HS-27A (cell line): ENCODE measurements at places on chromosomes 13 and 19.

GRCh38 chr13:90783273-90783672 lies 564.2 kb upstream of the MIR17HG start:
- DNase-seq, result no peak

- no peak for DNase-seq
Observed at GRCh38 chr13:43074824-43075510, 51.6 kb downstream of the DNAJC15 start.

DNA sequence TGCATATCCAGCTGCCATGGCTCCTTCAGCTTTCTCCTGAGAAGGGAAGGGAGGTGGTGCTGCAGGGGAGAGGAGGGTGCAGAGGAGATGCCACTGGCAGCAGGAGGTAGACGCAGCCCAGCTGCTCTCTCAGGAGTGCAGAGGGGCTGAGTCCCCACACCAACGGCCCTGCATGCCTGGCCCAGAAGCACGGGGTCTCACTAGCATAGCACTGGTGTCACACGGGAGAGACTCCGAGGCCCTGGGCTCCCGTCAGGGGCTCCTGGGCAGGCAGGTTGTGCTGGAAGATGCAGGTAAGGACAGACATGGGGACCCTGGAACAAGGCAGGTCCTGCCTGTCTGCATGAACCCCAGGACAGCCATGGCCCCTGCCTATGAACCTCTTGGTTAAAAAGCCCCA lies 80.1 kb downstream of the C1QTNF9 start:
- no peak for DNase-seq

DNA sequence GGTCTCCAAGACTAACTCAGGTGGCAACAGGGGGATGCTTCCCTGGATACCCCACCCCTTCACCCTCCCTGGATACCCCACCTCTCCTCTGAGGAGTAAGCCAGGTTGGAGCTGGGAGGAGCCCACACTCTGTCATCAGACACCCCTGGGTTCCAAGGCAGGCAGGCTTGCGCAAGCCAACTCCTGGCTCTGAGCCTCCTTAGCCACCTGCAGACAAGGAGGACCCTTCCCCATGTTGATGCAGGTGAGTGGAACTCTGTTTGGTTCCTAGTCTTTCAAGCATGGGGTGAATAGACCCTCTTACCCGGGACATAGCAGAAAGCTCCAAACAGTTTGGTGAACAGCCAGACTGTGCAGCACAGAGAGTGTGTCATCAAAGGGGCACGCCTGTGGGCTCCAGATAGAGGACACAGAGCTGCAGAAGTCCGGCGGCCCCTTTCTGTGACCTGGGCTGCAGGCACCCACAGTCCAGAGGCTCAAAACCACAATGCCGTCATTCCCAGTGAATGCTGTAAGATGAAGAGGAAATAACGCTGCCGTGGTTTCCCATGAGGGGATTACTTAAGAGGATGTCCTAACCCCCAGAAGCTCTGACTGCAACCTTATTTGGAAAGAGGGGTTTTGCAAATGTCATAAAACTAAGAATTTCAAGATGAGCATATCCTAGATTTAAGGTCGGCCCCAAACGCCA lies 12.1 kb upstream of the HAS1 start:
- peak; percentile 75 for DNase-seq

- no peak for DNase-seq
Observed at GRCh38 chr19:5934774-5935472, 20.9 kb downstream of the CAPS start.

- no peak for DNase-seq
Observed at GRCh38 chr13:113138792-113139551, 16.4 kb downstream of the F10 start.

GRCh38 chr19:16420781-16421386 lies 50.9 kb downstream of the EPS15L1 start:
- DNase-seq, result no peak

DNA sequence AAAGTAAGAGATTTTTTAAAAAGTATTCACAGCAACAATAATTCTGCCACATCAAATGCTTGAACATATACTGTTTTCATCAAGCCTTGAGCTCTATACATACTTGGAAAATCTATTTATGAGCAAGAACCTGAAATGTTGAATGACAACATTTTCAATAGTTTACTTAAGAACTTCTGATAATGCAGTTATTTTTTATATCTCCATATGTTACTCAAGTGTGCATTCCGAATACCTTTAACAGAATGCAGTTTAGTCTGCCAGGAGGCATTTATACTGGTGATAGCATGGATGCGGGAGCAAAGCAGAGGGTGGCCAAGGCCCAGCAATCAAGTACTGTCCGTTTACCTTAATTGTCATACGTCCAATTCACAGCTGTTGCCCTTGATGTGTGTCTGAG lies 589.5 kb downstream of the KCTD12 start:
- DNase-seq, result no peak

DNA sequence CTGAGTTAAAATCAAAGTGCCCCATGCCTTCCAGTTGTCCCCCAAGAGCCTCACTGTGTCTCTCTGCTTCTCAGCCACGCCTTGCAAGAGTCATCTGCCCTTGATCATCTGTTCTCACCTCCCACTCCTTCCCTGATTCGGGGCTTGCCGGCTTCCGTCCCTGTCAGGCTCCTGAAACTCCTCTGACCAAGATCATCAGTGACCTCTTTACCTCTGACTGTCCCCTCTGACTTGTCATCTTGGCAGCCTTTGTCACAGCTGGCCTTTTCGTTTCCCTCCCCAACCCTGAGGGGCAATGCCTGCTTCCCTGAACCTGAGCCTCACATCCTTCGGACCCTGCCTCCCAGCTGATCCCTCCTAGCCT lies 66.3 kb downstream of the MAP4K1 start:
- no peak for DNase-seq

- DNase-seq, result no peak
Observed at GRCh38 chr13:57739089-57739488, 107.5 kb downstream of the PCDH17 start.

DNA sequence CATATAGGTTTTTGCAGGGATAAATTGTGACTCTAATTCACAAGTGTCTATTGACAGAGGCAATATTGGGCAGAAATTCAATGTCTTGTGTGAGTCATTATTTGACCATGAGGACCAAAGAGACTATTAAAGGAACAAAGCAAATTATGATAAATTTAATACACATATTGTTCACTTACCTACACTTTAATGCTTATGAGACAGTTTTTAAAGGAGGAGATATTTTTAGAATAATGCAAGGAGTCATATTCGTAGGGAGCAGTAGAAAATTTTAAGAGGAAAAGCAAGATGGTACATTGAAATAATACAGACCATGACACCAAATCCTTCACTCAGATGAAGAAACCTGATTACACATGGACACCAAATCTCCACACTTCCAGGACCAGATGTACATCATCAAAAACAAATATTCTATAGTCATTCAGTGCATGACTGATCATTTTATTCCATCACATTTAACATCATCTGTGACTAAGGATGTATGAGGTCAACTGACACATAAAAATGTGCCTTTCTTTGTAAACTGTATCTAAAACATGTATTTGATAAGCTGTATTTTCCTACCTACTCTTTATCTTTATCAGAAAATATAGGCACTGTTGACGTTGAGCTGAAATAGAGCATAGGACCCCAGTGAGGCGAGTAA lies 4.2 kb upstream of the OR7A17 start:
- DNase-seq, result no peak

GRCh38 chr19:12156223-12157058 lies at the start of gene ZNF625:
TSS of gene ZNF625 (minus strand) at chr19:12156734. CDS start at chr19:12156558, 176 bp downstream.
- DNase-seq, result peak; percentile 66

GRCh38 chr13:46605076-46605824 lies 52.3 kb downstream of the LRCH1 start:
- no peak for DNase-seq

DNA sequence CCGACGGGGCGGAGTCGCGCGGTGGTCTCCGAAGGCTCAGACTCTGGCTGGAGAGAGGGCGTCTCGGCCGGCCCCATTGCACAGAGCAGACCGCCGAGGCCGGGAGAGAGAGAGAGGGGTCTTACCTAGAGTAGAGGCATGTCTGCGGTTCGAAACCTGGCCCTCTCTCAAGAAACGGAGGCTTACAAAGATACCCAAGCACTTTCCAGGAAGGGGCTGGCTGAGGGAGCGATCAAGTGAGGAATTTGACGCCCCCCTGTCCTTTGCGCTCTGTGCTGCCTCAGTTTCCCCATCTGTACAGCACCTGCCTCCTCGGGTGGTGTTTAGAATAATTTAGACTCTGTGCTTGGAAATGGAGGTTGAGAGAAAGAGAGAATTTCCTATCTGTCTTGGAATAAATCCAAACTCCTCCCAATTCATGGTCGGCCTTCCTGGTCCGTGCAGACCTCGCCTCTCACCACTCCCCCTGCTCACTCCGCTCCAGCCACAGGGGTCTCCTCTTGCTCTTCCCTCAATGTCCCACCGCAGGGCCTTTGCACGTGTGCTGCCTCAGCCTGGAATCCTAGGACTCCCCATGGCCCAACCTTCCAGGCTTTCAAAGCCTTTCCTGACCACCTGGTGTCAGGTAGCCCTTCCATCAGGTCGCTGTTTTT lies 658 bp upstream of the ISOC2 start:
- DNase-seq, result no peak

- no peak for DNase-seq
Observed at GRCh38 chr19:29380581-29380980, 145.2 kb upstream of the VSTM2B start.

DNA sequence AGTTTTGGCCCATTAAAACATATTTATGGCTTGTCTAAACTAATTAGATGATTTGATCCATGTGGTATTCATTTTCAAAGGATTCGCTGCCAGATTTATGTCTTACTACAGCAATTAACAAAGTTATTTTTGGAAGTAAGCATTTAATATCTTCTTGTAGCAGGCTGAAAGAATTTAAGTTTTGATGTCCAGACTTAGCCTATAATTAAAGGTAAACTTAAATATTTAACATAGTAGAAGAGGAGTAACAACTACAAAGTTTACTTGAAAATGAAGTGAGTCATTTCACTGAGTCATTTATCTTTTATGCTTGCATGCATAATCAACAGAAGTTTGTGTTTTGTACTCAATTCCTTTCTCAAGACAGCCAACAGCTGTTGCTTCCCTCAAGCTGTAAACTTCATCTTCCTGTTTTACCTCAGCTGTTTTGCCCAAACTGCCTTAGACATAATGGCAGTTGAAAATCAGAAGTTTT lies 58.1 kb downstream of the EDNRB start:
- no peak for DNase-seq

DNA sequence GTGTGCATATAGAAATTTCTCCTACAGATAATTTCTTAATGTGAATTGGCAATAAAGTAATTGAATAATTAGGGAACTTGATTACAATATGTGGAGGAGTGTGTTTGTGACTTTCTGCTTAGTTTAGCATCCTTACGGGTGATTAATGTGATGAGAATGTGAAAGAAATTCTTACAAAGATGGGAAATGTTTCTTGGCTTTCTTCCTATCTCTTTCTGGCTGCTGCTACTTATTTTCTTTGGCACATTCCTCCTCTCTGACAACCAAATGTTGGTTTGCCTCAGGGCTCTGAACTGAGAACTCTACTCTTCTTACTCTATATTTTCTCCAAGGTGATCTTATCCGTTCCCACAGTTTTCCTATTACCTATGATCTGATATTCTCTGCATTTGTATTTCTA lies 300.1 kb downstream of the TBC1D4 start:
- DNase-seq, result peak; percentile 50

DNA sequence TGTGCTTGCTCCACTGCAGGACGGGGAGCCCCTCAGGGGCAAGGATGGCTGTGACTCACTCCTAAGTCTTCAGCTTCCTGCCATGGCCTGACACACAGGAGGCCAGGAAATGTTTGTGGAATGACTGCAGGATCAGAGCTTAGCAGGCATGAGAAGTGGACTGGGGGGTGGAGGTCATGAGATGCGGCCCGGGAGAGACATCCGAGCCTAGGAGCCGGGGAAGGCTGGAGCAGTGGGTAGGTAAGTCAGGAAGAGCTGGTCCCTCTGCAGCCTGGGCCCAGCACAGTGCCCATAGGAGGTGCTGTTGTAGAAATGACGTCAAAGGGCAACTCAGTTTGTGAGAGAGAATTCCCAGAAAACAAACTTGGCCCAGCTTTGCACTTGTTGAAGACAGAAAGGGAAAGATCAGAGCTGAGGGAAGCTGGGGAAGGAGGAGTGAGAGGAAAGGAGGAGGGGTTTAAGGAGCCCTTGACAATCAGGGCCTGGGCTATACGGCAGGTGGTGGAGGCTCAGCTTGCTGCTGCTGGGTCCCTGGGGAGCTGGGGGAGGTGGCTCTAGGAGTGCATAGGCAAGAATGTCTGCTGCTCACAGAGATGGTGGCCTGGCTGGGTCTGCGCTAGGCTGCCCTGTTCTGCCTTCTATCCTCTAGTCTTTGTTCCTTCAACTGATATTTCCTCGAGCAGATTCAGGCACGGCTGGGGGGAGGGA lies 18.5 kb downstream of the POU2F2 start:
- DNase-seq, result peak; percentile 100
